ENCODE measurements at places on chromosomes 3 and 15. TPM values are rescaled to one million over a fixed set of nuclear protein-coding genes. Genes with fewer than 3 reads are reported as not detected.

GRCh38 chr15:57727031-57727430 lies 20.5 kb downstream of the POLR2M start:
- H3K27ac ChIP-seq: no peak overlapping the region
- peak; percentile 32 for DNase-seq
- H3K36me3 ChIP-seq: no peaks in the 10 kb centered on the region
- peaks cover 12% of the 10 kb centered on the region for H3K4me1 ChIP-seq
- H3K4me3 ChIP-seq: no peak overlapping the region

DNA sequence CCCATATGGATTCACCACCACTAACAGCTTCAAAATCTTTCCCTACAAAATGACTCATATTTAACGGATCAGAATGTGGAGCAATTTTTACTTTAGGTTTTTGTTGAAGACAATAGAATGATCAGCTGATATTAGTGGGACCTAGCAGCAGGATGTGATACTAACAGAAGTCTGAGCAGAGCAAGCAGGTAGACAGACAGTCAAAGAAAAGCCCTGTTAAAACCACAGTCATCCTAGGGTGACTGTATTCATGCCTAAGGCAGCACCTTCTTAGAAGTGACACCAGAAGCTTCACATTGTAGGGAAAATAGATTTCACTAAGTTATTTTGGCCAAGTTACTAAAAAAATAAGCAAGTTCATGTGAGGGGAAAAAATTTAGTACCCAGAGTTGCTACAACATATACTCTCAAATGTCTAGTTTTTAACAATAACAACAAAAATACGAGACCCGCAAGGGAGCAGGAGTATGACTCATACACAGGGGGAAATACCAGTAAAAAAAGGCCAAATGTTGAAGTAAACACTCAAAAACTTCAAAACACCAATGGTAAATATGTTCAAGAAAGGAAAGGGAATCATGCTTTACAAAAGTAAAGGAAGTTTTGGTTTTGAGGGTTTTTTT lies 590.9 kb downstream of the EPHA3 start:
- no peak overlapping the region for H3K4me3 ChIP-seq
- DNase-seq: no peak
- no peaks in the 10 kb centered on the region for H3K4me1 ChIP-seq
- H3K27me3 ChIP-seq: no peaks in the 10 kb centered on the region

DNA sequence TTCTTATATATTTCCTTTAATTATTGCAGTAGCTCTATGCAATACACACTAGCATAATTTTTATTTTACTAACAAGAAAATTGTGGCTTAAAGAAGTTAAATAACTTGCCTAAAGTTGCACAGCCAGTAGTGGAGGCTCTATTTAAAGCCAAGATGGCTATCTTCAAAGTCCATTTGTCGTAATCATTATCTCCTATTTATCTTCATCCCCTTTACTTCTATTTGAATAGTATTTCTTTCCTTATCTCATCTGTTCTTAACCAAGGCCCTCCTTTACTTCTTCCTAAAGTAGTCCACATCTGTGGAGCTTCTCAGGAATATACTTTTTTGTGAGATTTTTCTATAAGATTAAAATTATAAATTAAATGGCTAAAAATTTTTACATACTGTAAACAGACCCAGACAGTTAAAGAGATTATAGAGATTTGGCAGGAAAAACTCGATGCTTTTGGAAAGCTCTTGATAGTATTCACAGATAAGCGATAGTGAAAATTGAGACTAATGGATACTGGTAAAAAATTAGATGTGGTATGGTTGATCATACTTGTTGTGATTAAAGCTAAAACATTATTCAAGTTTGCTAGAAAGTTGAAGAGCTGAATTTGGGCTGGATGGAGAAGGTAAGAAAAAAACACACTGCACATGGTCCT lies 129.2 kb downstream of the ZNF609 start:
- H3K27ac ChIP-seq: no peak overlapping the region
- no peaks in the 10 kb centered on the region for H3K36me3 ChIP-seq
- DNase-seq: no peak
- H3K4me3 ChIP-seq: no peak overlapping the region
- H3K27me3 ChIP-seq: no peaks in the 10 kb centered on the region
- peaks cover 16% of the 10 kb centered on the region for H3K4me1 ChIP-seq

- DNase-seq: peak; percentile 94
- peaks cover 12% of the 10 kb centered on the region for H3K27me3 ChIP-seq
- H3K36me3 ChIP-seq: no peaks in the 10 kb centered on the region
- no peaks in the 10 kb centered on the region for H3K4me1 ChIP-seq
- H3K4me3 ChIP-seq: no peak overlapping the region
Measured at GRCh38 chr15:28977377-28978010, 91.7 kb downstream of the APBA2 start.

GRCh38 chr3:39808467-39809180 lies 785 bp upstream of the MYRIP start:
- H3K4me1 ChIP-seq: no peaks in the 10 kb centered on the region
- no peaks in the 10 kb centered on the region for H3K36me3 ChIP-seq
- peak; percentile 32 for DNase-seq
- 0 out of 2 replicates have a peak overlapping the region, but pooled peaks have one; percentile 32 for H3K4me3 ChIP-seq
- no peak overlapping the region for H3K27ac ChIP-seq
- peaks cover 64% of the 10 kb centered on the region for H3K27me3 ChIP-seq

DNA sequence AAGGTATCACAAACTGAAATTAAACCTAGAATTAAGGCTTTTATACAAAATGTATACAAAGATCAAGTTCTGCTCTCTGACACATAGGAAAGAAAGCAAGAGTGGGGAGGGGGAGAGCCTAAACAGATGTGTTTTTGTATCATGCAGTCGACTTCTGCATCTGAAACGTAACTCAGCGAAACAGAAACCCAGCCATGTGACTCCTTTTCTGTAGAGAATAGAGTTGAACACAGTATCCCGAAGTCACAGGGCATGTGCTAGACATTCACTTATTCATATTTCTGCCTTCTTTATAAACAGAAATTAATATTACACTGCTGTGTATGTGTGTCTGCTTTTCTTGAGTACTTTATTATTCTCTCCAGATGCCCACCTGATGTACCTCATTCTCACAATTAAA lies 121.0 kb downstream of the PDZRN3 start:
- no peak for DNase-seq
- no peaks in the 10 kb centered on the region for H3K27me3 ChIP-seq
- no peaks in the 10 kb centered on the region for H3K36me3 ChIP-seq
- peak overlapping the region; percentile 67 for H3K27ac ChIP-seq

- H3K27me3 ChIP-seq: no peaks in the 10 kb centered on the region
- no peaks in the 10 kb centered on the region for H3K4me1 ChIP-seq
- no peaks in the 10 kb centered on the region for H3K36me3 ChIP-seq
- H3K4me3 ChIP-seq: no peak overlapping the region
- H3K27ac ChIP-seq: no peak overlapping the region
- DNase-seq: no peak
Measured at GRCh38 chr3:29153811-29154210, 127.1 kb upstream of the RBMS3 start.

GRCh38 chr15:56837273-56837672 lies 81.2 kb upstream of the TCF12 start:
- peak; percentile 56 for DNase-seq
- H3K4me3 ChIP-seq: no peak overlapping the region
- no peak overlapping the region for H3K27ac ChIP-seq
- H3K36me3 ChIP-seq: no peaks in the 10 kb centered on the region
- H3K27me3 ChIP-seq: no peaks in the 10 kb centered on the region

DNA sequence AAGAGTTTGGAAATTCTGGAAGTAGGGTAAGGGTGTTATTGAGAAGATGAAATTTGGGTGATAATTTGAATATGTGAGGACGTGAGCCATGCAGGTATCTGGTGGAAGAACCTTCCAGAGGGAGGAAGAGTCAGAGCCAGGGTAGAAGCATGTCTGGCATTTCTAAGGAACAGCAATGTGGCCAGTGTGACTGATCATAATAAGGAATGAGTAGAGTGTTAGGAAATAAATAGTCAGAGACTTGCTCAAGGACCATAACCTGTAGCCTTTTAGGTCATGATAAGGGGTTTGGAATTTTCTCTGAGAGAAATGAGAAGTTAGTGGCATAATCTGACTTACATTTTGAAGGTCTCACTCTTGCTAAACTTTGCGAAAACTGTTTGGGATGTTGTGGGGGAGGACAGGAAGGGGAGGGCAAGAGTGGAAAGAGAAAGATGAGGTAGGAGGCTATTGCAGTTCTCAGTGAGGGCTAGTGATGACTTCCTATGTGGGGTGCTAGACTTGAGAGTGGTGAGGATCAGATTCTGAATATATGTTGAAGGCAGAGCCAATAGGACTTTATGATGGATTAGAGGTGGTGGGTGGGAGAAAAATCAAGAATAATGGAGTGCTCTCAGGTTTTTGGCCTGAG lies 568.3 kb downstream of the AGBL1 start:
- no peak for DNase-seq
- H3K27me3 ChIP-seq: no peaks in the 10 kb centered on the region
- no peak overlapping the region for H3K27ac ChIP-seq
- H3K4me3 ChIP-seq: no peak overlapping the region
- no peaks in the 10 kb centered on the region for H3K36me3 ChIP-seq

- H3K27ac ChIP-seq: no peak overlapping the region
- no peaks in the 10 kb centered on the region for H3K27me3 ChIP-seq
- DNase-seq: no peak
- no peaks in the 10 kb centered on the region for H3K4me1 ChIP-seq
- peaks cover 21% of the 10 kb centered on the region for H3K36me3 ChIP-seq
Measured at GRCh38 chr3:47846880-47847248, 43.9 kb downstream of the DHX30 start.

GRCh38 chr15:90680371-90680935 lies 36.7 kb upstream of the BLM start:
- H3K4me3 ChIP-seq: no peak overlapping the region
- peaks cover 22% of the 10 kb centered on the region for H3K4me1 ChIP-seq
- peak overlapping the region; percentile 89 for H3K27ac ChIP-seq
- H3K36me3 ChIP-seq: no peaks in the 10 kb centered on the region
- H3K27me3 ChIP-seq: no peaks in the 10 kb centered on the region

- H3K27me3 ChIP-seq: peaks cover 54% of the 10 kb centered on the region
- no peaks in the 10 kb centered on the region for H3K36me3 ChIP-seq
- DNase-seq: no peak
- no peak overlapping the region for H3K4me3 ChIP-seq
Measured at GRCh38 chr15:42110367-42110766, 16.0 kb upstream of the PLA2G4D start.

- DNase-seq: no peak
- H3K27me3 ChIP-seq: no peaks in the 10 kb centered on the region
- 0 out of 2 replicates have a peak, but pooled peaks cover 5% of the 10 kb centered on the region for H3K36me3 ChIP-seq
- no peak overlapping the region for H3K27ac ChIP-seq
- H3K4me1 ChIP-seq: no peaks in the 10 kb centered on the region
- no peak overlapping the region for H3K4me3 ChIP-seq
Measured at GRCh38 chr15:74799255-74799855, 13.3 kb upstream of the LMAN1L start.

DNA sequence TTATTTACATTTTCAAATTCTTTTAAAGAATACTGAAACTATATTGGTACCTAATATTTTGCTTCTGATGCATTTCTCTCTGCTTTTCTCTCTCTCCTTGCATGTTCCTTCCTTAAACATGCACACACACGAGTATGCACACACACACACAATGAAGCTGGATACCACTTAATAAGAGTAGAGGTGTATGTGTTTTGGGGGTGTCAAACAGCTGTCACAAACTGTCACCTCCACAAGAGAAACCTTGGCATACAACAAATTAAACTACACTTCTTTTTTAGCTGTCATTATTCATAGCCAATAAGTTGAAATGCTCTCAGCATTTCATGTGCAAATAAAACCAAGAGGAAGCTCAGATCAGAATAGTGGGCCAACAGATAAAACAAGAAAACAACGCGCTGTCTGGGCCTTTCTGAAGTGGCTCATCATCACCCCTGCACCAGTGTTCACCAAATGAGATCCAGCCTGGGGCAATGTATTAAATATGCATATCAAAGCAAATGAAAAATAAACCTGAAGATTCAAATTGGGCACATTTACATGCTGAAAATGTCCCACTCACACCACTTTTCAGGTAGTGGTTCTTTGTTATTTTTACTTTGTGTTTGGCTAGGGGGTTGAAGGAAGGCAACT lies 9.7 kb downstream of the MEIS2 start:
- H3K27ac ChIP-seq: no peak overlapping the region
- peaks cover 45% of the 10 kb centered on the region for H3K4me1 ChIP-seq
- no peak for DNase-seq
- H3K4me3 ChIP-seq: no peak overlapping the region
- peaks cover 74% of the 10 kb centered on the region for H3K36me3 ChIP-seq

GRCh38 chr3:27279123-27279522 lies 90.1 kb downstream of the NEK10 start:
- DNase-seq: peak; percentile 35
- H3K4me1 ChIP-seq: no peaks in the 10 kb centered on the region
- H3K27me3 ChIP-seq: no peaks in the 10 kb centered on the region
- no peak overlapping the region for H3K27ac ChIP-seq
- H3K36me3 ChIP-seq: peaks cover 6% of the 10 kb centered on the region

DNA sequence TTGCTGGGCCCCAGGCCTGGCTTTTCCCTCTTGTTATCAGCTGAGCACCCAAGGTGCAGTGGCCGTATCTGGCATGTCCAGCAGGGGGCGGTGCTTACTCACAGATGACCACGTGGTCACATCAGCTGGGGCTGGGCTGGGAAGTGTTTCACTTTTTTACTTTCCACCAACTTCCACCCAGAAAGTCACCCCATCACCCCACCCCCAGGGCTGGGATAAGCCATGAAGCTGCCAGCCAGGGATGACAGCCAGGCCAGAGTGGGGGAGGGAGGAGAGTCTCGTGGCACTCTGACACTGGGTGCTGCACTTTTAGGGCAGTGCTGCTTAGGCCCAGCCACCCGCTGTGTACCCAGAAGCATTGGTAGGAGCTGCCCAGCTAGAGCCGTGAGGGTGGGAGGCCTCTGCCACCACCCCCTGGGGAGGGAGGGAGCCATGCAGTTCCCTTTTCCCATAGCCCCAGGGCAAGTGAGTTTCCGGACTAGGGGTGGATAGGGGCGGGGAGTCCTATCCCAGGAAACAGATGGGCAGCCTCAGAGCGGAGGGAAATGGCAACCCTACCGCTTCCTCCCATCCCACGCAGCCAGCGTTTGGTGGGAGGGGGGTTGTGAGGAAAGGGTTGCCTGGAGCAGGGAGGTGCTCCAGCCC lies 6.1 kb downstream of the PPCDC start:
- peaks cover 9% of the 10 kb centered on the region for H3K4me1 ChIP-seq
- no peaks in the 10 kb centered on the region for H3K36me3 ChIP-seq
- DNase-seq: peak; percentile 95
- H3K27me3 ChIP-seq: no peaks in the 10 kb centered on the region
- peak overlapping the region; percentile 66 for H3K27ac ChIP-seq

DNA sequence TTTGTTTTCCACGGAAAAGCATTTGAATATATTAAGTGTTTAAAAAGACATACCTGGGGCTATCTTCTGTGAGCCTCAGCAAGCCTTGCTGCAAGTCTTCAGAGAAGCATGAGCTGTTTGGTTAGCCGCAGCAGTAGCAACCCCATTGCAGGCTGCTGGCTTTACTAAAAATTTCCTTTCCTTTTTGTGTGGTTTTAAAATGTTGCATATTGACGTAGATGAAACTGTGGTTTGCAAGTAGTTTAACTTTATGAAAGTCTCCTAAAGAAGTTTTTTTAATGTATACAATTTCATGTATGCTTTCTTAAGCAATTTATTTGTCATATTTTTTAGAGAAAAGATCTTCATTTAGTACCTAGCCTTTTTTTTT lies at the start of gene GPR171:
TSS of gene GPR171 (minus strand) at position 166 of the 370 bp plus-strand sequence. CDS start 3,830 bp downstream, outside the sequence.
- no peaks in the 10 kb centered on the region for H3K36me3 ChIP-seq
- H3K4me3 ChIP-seq: no peak within 1 kb of the TSS
- no peaks in the 10 kb centered on the region for H3K27me3 ChIP-seq
- no peak for DNase-seq
- peaks cover 14% of the 10 kb centered on the region for H3K4me1 ChIP-seq

GRCh38 chr3:32817257-32817557 lies 590 bp upstream of the TRIM71 start:
- peaks cover 80% of the 10 kb centered on the region for H3K27me3 ChIP-seq
- H3K4me1 ChIP-seq: no peaks in the 10 kb centered on the region
- H3K4me3 ChIP-seq: peak overlapping the region; percentile 46
- H3K27ac ChIP-seq: no peak overlapping the region
- DNase-seq: no peak

SEMA6D gene
- polyA plus RNA-seq: 0.86 TPM

STRIT1 gene
- polyA plus RNA-seq: not detected

ADIPOQ gene
- not detected for polyA plus RNA-seq

CHMP2B gene
- 124 TPM for polyA plus RNA-seq

SI gene
- not detected for polyA plus RNA-seq

SLC6A11 gene
- not detected for polyA plus RNA-seq
